HEK293T (cell line): ENCODE measurements at places on chromosomes 4 and X.
A peak's percentile ranks its signal among the peaks of the same experiment; 100 is the strongest.

GRCh38 chr4:111842336-111842735 lies 302.9 kb upstream of the FAM241A start:
- no peak for DNase-seq

GRCh38 chr4:683982-684622 lies 4.8 kb downstream of the SLC49A3 start:
- DNase-seq: peak; percentile 79

DNA sequence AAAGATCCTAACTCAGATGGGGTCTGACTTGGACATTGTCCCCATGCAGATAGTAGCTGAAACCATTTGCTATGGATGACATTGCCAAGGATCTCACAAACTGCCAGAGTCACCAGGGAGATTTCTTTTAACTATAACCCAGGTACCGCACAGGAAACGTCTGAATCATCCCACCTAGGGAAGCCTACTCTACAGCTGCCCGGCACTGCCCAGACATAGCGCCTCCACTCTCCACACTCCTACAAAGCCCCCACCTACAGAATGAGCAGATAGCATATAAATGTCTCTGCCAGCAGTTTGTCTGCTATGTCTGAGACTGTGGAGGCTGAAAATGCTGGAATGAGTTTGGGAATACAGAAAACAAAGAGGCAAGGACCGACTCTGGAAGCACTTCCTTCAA lies 32.3 kb downstream of the TRIM61 start:
- DNase-seq: no peak

- no peak for DNase-seq
Measured at GRCh38 chrX:87338510-87338909, 179.1 kb upstream of the KLHL4 start.

DNA sequence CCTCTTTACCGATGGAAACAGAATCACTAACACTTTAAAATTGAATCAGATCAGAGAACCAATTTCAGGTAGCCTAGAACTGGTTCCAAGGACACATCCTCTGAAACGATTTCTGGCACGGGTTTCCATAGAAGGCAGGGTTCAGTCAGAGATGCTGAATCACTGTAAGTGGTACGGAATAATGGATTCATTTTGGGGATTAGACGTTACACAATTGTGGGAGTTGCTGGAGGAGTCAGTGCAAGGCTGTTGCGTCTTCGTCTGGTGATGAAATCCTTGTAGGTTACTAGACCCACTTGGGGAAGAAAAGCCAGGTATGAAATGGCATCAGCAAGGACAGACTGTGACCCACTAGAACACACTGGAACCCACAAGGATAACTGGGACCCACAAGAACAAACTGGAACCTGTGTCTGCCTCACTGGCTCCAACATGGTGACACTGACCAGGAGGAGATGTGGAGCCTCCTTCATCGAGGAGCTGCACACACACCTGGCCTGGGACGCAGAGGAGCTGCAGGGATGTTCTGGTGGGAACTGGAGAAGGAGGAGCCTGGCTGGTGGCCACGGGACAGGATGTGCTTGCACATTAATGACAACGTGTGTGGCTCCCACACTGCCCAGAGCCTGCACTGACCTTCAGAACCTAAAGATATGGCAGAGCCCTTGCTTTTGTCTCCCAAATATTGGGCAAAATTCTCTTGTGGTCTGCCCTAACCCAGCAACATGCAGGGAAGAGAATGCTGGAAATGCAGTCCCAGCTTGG lies 105.1 kb downstream of the TRAPPC11 start:
- DNase-seq: no peak
